ENCODE measurements at places on chromosomes 1 and 21.

DNA sequence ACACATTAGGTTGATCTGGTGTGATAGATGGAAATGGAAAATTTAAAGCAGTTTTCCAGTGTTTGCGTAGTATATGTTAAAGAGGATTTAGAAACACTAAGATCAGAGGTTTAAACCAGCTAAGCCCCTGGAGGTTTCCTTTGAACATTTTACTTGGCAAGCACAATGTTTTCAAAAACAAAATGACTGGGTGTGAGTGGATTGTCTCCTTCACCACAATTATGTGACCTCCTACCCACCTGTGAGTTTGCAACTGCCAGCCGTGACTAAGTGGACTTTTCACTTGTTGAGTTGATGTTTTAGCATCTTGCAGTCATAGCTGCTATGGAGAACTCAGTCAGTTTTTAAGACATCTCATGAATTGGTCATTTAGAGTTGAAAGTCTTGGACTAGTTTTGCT, 4.7 kb downstream of the CCDC190 start:
- no peak for DNase-seq

DNA sequence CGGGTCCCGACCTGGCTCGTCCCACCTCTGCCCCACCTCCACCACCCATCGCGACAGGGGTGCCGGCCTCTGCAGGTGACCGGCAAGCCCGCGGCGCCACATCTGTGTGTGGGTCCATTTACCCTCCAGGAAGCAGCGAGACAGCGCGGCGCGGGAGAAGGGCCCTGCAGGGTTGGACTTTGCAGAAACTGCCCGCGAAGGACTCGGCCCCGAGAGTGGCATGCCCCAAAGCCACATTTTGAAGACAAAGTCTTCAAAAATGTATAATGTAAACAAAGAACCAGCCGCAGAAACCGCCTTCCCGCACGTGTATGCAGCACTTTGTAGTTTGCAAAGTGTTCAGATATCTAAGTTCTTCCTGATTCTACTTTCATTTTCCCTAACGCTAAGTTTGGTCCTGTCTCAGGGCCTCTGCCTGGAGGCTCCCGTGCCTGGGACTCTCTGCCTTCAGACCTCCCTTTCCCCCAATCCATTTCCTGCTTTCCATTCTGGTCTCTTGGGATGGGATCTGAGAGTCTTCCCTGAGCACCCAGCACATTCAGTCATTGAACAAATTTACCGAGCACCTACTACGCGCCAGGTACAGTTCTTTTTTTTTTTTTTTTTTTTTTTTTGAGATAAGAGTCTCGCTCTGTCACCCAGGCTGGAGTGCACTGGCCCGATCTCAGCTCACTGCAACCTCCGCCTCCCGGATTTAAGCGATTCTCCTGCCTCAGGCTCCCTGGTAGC, 524 bp upstream of the TMCO4 start:
- no peak for DNase-seq

GRCh38 chr1:210125143-210125542, 107.5 kb upstream of the SERTAD4 start:
- no peak for DNase-seq

- no peak for DNase-seq
These were observed 9.2 kb upstream of the CBR3 start for GRCh38 chr21:36125512-36126207.

DNA sequence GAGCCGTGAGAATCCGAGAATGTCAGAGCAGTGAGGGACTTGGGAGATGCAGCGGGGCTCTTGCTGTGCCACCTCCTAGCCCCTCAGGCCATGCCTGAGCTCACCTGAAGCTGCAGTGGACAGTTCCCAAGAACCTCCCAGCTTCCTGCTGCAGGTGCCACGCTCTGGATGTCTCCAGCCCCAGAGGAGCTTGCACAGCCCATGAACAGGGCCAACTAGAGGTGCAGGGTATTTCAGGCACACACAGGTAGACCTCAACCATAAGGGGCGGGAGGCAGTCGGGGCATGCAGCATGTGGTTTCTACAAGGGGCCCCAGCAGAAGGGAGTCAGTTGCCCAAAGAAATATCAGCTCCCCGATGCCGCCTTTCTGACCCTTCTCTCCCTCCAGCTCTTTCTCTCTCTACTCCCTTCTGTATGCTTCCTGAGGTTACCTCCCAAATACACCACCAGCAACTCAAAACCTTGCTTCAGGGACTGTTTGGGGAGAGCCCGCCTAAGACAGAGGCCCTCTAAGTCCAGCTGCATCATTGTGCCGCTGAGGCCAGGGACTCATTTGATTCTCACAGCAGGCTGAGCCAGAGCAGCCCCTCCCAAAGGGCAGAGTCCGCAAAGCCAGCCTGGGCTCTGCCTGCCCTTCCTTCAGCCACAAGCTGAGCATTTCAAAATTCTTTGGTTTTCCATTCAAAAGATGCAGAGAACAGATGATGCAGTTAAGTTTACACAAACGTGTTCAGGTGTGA, 209.8 kb downstream of the MATN1 start:
- DNase-seq, result no peak

DNA sequence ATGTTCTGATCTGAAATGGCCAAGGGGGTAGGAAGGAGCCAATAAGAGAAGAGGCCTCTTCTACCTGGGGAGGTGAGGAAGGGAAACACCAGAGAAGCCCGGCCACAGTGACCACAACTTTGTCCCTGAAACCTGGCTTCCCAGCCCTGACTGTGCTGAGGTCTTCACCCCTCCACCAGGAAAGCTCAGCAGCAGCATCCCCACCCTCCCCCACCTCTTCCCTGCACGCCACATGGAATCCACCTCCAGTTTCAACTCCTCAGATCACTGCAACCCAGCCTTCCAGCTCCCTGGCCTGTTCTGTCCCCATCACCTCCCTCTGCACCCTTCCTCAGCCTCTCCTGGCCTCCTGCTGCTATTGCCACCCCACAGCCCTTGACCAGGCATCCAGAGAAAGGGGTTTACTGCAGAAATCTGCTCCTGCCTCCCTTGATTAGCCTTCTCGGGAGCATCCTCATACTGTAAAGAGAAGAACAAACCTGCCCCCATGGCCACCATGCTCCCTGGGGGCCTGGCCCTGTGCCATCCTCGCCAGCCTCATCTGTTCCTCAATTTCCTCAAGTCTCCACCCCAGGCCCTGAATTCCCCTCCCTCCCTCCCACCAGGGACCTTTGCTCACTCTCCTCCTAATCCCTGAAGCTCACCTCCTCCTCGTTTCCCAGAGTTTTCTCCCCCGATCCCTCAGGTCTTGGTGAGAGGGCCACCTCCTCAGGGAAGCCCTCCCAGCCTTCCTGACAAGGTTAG, 450.9 kb downstream of the MATN1 start:
- DNase-seq, result no peak

- DNase-seq, result no peak
These were observed 333.8 kb downstream of the ZP4 start for GRCh38 chr1:237556911-237557310.

DNA sequence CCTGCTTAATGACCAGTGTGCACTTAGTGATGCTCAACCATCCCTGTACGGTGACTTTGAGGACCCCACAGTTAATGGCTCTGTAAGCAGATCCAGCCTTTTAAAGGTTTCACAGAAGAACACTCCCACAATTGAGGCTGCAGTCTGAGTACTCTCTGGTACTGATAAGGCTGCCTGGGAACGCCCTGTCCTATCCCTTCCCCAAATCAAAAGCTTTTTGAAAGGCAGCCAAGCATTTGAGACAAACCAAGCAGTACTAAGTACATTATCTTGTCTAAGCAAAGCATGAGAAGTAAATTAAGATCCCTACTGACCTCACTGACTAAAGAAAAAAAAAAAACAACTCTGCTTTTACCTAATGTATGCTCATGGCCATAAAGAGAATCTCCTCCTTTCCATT, 60.7 kb downstream of the SH3GLB1 start:
- DNase-seq, result no peak

GRCh38 chr1:235147269-235147668, 13.8 kb downstream of the RBM34 start:
- no peak for DNase-seq

DNA sequence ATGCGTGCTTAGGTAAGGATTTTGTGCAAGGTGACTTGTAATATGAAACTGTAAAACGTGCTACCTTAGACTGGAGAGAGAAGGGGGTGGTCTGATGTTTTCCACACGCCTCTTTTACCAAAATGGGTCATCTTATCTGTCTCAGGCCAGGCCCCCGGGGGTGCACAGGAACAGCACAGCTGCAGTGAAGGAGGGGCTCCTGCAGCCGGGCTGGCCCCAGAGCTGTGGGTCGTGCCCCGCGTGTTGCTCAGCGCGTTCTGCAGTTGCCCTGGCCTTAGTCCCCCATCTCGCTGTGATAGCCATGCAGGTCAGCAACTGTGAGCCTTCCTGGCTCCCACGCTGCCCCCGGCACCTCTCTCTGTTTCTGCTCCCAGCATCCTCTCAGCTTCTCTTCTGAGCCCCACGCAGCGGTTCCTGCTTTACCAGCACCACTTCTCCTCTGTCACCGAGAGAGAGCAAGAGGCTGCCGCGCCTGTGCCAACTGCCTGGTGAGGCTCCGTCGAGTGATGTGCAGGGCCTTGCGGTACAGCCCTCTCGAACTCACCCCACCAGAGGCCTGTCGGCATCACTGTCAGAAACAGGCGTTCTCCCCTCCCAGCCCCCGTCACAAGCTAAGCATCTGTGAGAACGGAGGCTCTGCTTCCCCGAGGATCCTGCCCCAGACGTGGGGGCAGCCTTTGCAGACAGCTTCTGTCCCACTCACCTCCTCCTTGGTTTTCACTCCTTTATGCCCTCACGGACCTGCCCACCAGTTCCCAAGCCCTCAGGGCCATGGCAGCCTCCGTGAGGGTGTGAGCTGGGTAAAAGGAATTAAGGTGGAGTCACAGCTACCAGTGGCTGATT, 73.3 kb downstream of the ADARB1 start:
- no peak for DNase-seq

DNA sequence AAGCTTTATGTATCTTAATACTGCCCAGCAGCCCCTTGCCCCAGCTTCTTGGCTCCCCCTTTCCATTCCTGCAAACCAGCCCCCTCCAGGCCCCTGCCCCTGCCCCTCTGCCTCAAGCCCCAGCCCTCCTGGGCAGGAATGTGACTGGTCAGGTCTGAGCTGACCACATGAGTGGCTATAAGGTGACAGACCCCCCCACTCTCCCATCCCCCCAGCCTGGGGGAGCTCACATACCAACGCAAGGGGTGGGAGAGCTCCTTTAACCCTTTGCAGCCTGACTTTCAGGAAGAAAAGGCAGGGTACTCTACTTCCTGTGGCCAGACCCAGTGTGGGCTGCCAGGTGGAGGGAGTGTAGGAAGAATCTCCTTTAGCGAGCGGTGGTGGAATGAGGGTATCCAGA, 33.2 kb downstream of the AHDC1 start:
- no peak for DNase-seq
